Kidney epithelial cell (primary cell): ENCODE measurements at places on chromosomes 12 and 14. TPM values are rescaled to one million over a fixed set of nuclear protein-coding genes. Genes with fewer than 3 reads are reported as not detected.
A peak's percentile ranks its signal among the peaks of the same experiment; 100 is the strongest.

DNA sequence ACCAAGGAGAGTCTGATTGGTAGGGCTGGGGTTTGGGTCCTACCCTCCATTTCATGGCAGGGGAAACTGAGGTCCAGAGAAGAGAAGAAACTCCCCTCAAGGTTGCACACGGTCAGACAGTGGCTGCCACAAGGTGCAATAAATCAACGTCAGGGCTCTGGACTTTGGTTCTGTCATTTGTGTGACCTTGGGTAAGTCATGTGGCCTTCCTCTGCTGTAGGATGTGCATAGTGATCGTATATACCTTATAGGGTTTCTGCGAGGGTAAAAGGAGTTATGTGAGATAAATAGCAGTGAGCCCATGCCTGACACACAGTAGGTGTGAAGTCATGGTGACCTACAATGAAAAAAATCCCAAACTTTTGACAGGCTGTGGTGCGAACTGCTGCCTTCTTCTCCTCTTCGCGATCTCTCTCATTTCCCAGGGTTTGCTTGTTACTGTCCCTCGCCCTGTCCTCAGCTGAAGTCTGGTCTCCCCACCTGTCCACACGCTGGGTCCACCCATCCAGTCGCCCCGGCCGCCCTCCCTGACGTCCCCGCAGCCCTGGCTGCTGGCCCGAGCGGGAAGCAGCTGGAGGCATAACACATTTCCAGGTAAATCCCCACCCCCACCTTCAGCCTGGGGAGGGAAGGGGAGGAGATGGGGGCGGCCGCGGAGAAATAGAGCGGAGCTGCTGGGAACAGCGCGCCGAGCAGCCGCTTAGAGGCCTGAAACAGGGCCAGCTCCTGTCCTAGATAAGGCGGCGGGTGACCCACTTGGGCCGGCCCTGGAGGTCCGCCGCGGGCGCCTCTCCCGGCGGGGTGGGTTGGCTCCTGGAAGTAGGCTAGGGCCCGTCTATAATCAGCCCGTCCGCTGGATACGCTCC is 1.8 kb upstream of the FAM222A start:
- no peak for DNase-seq

DNA sequence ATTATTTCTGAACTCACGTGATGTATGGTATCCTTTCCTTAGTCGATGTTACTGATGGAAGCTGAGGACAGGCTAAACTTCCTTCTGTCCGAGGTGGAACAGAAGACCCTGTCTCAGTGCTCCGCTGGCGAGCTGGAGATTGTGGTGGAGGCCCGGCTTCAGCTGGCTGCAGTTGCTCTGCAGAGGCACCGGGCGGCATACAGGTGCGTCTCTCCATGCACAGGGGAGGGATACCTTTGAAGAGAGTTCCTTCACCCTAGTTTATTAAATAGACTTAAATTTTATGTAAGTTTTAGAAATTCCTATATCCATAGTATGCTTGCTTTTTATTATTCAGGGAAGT is 186.7 kb upstream of the NEDD1 start:
- no peak for DNase-seq

DNA sequence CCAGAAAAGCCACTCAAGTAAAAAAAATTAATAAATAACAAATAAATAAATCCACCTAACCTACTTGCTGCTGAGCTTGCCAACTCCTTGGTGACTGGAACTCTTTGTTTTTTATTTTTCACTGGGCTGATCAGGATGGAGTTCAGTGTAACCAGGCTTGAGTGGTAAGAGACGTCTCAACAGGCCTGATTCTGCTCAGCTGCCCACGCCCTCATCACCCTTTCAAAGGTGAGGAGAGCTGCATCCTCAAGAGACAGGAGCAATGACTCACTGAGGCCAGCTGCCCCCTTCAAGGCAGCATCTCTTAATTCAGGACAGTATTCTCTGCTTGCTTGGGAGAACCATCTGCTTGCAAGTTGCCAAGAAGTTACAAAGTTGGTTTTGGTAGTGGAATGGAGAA is 111.9 kb upstream of the CPM start:
- no peak for DNase-seq

DNA sequence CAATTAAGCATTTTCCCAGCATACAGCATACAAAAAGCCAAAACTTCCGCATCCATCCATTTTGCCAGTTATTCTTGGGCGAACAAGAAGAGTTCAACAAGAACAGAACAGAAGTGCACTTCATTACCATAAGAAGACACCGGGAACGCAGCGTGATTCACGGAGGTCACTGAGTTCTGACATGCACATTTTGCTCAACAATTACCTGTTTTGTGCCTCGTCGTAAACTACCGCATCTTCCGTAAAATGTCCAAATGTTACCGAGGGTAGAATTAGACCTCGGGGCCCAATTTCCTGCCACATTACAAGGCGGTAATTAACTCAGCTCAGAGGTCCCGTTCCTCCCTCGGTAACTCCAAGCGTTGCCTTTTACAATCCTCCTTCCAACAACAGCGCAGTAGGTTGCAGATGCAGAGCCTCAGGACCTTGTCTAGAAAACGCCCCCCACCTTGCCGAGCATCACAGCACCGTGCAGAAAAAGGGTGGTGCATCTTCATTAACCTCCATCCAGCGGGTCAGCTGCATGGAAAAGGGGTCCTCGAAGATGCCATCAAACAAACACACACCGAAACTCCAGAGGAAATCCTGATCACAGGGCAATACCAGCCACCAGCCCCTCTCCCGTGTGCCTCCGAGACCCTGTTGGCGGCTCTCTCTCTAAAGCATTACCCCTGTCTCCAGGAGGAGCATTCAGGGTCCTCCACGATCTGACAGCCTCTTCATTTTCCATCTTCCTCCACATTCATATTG is 125.2 kb downstream of the BCL11B start:
- DNase-seq = no peak

DNA sequence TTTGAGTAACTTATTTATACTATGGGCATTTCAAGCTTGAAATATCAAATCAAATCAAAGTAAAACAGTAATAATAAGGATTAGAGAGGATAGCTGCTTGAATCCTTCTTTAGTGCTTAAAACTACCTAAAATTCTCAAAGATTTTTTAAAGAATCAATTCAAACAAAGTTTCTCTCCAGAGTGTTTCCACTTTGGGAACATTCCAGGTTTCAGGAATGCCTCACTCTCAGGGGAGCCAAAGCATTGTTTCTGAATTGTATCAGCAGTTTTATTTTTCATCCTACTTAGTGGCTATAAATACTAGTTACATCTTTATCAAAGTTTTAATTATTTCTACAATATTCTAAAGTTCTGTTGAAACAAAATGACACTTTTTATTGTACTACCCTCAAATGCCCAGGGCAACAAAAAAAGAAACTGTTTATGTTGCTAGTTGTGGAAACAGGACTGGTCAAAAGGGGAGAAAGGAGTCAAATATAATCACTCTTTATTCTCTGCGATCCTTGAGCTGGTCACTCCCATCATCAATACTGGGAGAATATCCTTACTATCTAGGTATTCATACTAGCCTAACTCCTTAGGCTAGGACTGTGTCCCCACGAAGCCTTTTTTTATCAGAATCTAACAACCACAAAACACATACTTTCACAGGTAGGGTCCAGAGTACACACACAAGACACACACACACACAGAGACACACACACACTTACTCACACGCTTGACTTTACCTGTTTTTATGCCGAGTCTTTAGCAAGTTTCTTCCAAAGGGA is 598 bp downstream of the RASSF9 start:
- no peak for DNase-seq

- DNase-seq = no peak
Measured at GRCh38 chr14:102592763-102593060, 263 bp downstream of the RCOR1 start.

DNA sequence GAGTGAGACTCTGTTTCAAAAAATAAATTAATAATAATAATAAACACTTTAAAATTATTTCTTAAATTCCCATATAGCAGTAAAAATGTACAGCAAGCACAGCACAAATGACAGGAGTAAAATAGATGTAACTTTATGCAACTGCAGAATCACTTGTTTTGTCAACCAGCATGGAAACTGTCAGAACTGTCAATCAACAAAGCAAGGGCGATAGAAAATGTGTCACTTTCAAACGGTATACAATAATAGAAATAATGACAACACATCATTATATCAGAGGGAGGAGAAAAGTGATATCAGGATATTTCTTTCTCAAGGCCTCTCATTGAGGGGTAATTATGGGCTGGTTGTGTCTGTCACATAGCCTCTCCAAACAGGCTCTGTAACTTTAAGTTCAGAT is 68.2 kb downstream of the KLHL28 start:
- DNase-seq = no peak

- DNase-seq = no peak
Measured at GRCh38 chr12:66467932-66468331, 165.6 kb downstream of the HELB start.

GRCh38 chr12:9735601-9736000 is 2.7 kb upstream of the CLECL1 start:
- no peak for DNase-seq

- peak; percentile 41 for DNase-seq
Measured at GRCh38 chr14:69715725-69716477, 51.0 kb upstream of the SRSF5 start.

DNA sequence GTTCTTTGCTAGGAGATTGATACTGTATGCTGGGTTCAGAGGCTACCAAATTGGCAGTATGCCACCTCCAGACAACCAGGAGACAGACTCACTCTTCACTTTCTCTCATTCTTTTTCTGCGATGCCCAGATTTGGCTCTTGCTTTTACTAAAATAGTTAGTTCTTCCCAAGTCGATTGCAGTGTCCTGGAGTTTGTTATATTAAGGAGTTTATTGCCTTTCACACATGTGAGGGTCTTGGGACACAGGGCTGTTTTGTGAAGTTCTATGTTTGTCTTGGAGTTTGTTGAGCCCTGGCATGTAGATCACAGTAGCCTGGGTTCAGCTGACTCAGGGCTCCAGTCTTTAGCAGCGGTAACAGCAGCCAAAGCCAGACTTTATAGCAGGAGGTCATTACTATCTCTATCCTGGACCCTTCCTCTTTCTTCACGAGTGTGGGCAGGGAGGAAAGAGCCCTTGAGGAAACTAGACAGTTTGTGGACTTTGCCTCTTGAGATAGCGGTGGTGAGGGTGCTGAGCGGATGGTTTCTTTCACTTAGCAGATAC is 1.6 kb downstream of the MLEC start:
- DNase-seq = no peak

DNA sequence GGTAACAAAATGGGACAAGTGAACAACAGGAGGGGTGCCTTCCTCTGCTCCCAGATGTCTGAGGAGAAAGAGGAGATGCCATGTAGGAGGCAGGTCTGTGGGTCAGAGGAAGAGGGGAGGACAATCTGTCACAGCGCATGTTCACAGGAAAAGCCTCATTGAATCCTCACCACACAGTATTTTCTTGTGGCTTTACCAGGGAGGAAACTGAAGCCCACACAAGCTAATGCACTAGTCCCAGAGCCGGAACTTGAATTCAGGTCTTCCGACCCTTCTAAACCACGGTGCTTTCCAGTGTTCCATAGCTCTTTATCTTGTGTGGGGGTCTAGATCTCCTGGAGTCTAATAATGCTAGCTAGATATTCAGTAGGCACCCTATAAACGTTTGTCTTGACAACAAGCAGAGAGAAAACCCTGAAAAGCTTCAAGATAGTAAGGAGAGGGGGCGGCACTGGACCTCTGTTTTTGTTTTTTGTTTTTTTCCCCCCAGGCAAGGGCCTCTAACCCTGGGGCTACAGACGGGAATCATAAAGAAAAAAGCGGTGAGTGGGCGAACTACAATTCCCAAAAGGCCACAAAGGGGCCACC is 371 bp upstream of the SHMT2 start:
- no peak for DNase-seq

GRCh38 chr14:99380402-99380801 is 100.3 kb downstream of the SETD3 start:
- DNase-seq = no peak

DNA sequence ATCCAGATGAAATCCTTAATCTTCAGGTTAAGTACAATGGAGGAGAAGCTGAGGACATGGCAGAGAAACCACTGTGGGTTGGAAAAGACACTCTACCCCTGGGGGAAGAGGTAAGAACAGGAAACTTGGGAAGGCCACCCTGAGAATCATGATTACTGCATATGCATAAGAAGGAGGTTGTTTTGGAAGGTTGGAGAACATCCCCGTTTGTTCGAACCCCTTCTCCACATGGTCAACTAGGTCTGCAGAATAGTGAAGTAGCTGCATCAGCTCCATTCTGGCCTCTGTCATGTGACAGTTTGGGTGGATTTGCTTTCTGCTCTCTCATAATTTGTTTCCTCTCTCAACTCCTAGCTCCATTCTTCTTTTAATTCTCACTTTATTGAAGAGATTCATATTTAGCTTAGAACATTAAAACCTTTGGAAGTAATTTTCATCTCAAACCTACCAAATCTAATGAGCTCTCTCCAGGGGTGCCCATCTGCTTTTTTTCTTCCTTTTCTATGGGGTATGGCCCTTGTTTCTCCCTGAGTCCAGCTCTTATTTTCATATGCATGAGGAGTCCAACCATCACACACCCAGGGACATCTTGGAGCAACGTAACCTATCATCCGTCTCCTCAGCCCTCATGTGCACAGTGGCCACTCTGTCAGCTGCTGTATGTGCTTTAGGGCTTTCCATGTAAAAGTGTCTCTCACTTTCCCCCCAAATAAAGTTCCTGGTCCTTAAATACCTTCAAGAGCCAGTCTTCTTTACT is 820.3 kb downstream of the TMEM121 start:
- DNase-seq = no peak

GRCh38 chr14:92905667-92906066 is 17.3 kb upstream of the CHGA start:
- no peak for DNase-seq

- DNase-seq = no peak
Measured at GRCh38 chr12:49041881-49042484, 18.6 kb downstream of the KMT2D start.

GRCh38 chr12:37543131-37543965 is 773.2 kb upstream of the ALG10B start:
- DNase-seq = no peak

DNA sequence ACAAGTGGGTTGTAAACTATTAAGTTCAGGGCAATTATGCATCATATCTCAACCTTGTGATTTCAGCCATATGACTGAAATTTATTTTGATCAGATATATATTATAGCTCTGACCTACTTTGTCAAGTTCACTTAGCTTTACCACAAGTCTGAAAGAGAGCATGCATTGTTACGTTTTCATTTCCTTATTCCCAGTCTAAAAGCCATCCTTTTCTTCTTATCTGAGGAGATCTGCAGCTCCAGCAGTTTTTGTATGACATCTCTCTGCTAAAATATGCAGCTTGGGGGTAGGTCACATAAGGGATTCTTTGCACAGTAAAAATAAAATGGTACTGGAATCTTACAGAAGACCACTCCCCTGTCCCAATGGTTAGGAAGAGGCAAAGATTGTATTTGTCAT is 1682.8 kb upstream of the FLRT2 start:
- no peak for DNase-seq

GRCh38 chr12:8948701-8949341 is 624 bp downstream of the M6PR start:
- DNase-seq = no peak

OSGEP gene
- total RNA-seq = 46.6 and 61.1 TPM in 2 replicates

TMEM132C gene
- 0.42 and 0.48 TPM in 2 replicates for total RNA-seq

SOAT2 gene
- total RNA-seq = 0.07 TPM in 1 of 2 replicates, not detected in the other

LMNTD1 gene
- 0.08 TPM in 1 of 2 replicates, not detected in the other for total RNA-seq

RIMBP2 gene
- total RNA-seq = 0.50 and 0.82 TPM in 2 replicates

GPR84 gene
- not detected in 2 replicates for total RNA-seq

DEPDC4 gene
- total RNA-seq = 0.14 and 1.0 TPM in 2 replicates

TRMT5 gene
- total RNA-seq = 8.5 and 19.0 TPM in 2 replicates

PKP2 gene
- 15.0 and 19.6 TPM in 2 replicates for total RNA-seq

TRHDE gene
- 5.6 and 5.8 TPM in 2 replicates for total RNA-seq

SLC7A8 gene
- total RNA-seq = 2.3 and 3.5 TPM in 2 replicates
